ENCODE measurements at places on chromosomes 4 and X. TPM values are rescaled to one million over a fixed set of nuclear protein-coding genes. Genes with fewer than 3 reads are reported as not detected.

GRCh38 chr4:121073004-121073435 lies 685 bp upstream of the NDNF start:
- DNase-seq: no peak

VSIG1 gene
- not detected for total RNA-seq

- DNase-seq: no peak
Observed at GRCh38 chr4:36081185-36081584, 163.1 kb downstream of the ARAP2 start.

GRCh38 chrX:40949071-40949470 lies 136.2 kb upstream of the USP9X start:
- DNase-seq: no peak

MGAT4D gene
- not detected for total RNA-seq

- no peak for DNase-seq
Observed at GRCh38 chr4:135927651-135928050, 1604.6 kb downstream of the PCDH18 start.

DNA sequence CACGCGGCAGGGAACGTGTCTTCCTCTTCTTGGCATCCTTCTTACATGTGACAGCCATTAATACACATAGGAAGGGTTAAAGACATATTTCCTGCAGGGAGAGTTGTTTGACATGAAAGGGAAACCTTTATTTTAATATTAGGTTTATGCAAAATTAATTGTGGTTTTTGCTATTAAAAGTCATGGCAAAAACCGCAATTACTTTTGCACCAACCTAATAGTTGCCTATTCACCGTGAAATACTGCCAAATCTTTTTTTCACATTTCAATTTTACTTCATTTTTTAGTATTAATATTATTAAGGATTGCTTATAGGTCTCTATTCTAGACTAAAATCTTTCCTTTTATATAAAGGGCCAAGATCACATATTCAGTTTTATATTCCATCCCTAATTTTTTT lies 230.4 kb upstream of the PITX2 start:
- no peak for DNase-seq

USP17L29 gene
- not detected for total RNA-seq

CHRDL1 gene
- total RNA-seq: 248 TPM

DNA sequence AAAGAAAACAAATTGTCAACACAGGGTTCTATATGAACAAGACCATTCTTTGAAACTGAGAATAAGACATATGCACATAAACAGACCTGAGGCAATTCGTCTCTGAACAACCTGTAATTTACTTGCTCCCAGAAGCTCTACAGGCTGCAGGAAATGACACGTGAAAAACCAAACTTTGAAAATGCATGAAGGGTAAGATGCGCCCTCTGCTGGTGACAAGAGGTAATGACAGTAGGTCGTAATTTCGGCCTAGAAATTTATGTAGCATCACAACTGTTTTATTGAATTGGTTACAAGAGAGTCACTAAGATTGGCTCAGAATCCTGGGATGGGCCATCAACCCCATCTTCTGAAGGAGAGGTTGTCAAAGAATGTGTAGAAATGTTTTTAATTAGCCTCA lies 276.5 kb downstream of the PPP4R3C start:
- DNase-seq: no peak

WDR45 gene
- total RNA-seq: 73.4 TPM

USP51 gene
- total RNA-seq: 1.1 TPM

DNA sequence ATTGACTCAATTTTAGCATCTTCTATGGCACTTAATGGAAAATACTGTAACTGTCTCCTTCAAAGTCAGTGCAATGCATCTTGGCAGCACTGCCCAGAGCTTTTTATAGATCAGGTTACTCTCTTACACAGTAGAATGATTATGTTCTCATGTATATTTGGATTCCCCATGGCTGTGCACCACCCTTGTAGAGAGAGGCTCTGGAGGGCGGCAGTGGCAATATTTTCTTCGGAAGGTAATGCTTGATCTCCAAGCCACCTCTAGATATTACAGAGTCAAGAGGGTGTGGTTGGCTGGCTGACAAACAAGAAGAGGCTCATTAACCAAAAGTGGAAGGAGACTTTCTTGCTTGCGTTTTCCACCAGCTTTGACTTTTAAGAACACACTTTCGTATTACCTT lies 72.8 kb upstream of the ARSJ start:
- DNase-seq: no peak

GRCh38 chr4:145299380-145300076 lies 119.1 kb upstream of the OTUD4 start:
- DNase-seq: no peak

DNA sequence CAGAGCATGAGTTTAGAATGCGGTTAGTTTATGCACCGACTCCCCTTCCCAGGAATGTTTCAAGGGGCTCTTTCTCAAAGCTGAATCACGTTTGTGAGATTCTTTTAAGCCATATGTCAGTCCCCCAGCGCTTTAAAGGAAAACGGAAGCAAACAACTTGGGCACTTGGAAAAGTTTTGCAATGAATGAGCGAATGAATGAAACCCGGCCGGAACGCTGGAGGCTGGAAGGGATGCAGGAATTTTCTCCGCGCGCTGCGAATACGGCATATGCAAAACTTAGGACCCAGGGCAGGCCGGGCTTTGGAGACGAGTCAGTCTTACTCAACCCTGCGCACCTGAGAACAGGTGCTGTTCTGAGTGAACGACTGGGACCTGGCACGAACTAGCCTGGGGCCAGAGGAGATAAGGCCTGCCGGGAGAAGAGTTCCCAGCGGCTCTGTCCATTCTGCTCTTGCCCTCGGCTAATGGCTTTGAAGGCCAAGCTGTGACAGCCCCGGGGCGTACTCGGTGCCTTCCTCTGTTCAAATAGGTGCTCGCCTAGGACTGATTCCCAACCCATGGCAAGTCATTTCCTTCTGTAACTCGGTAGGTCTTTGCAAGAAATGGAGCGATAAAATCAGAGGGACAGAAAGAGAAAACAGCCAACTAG lies 743 bp upstream of the NRK start:
- DNase-seq: no peak

F8A3 gene
- total RNA-seq: 19.4 TPM

CXCL3 gene
- total RNA-seq: 15.1 TPM

GRCh38 chrX:134210465-134210864 lies 26.5 kb upstream of the CCDC160 start:
- DNase-seq: no peak

DNA sequence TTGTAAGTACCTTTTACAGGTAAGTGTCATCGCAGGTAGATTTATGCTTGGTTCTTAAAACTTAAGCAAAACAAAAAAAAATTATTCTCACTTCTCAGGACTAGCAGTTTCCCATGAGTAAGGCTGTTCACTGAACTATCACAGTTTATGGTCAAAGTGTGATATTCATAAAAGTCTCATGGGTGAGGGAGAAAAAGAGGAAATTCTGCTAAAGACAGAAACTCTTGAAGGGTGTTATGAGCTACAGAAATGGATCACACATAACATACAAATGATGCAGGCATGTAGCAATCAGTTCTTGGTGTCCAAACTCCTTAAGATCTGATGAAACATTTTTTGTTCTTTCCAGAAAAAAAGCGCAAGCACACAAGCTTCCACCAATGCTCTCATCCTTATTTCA lies 8.5 kb downstream of the RAB9A start:
- DNase-seq: no peak

RPA4 gene
- 1.3 TPM for total RNA-seq

DNA sequence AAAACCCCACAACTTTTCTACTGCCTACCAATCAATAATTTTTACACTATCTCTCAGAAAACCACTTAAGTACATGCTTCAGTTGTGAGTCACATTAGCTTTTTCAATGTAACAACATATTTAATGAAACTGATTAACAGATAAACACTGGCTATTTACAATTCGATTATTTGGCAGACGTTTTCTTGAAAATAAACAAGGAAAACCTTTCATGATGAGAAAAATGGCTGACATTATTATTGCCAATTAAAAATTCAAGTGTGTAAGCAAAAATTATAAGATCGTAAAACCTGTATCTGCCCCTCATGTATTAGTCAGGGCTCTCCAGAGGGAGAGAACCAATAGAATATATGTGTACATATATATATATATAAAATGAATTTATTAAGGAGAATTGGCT lies 1555.5 kb upstream of the IGFBP7 start:
- DNase-seq: no peak

NR3C2 gene
- 7.1 TPM for total RNA-seq

DNA sequence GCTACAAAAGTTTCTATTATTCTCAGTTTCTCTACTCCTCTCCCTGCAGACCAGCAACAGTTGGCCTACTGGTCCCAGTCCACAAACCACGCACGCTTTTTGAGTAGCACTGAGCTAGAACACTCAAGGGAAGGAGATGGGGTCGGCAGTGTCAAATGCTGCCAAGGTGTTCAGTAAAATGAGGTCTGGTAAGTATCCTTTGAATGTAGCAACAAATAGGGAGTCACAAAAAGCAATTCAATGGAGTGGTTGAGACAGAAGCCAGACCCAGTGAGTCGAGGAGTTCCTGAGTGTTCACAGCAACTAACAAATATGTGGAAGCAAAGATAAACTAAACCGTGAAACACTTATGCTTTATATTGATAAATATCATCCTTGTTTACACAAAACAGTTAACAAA lies 355.7 kb downstream of the MID1IP1 start:
- no peak for DNase-seq

GRCh38 chr4:8099981-8100464 lies 58.6 kb downstream of the ABLIM2 start:
- no peak for DNase-seq

EMCN gene
- 30.0 TPM for total RNA-seq

DNA sequence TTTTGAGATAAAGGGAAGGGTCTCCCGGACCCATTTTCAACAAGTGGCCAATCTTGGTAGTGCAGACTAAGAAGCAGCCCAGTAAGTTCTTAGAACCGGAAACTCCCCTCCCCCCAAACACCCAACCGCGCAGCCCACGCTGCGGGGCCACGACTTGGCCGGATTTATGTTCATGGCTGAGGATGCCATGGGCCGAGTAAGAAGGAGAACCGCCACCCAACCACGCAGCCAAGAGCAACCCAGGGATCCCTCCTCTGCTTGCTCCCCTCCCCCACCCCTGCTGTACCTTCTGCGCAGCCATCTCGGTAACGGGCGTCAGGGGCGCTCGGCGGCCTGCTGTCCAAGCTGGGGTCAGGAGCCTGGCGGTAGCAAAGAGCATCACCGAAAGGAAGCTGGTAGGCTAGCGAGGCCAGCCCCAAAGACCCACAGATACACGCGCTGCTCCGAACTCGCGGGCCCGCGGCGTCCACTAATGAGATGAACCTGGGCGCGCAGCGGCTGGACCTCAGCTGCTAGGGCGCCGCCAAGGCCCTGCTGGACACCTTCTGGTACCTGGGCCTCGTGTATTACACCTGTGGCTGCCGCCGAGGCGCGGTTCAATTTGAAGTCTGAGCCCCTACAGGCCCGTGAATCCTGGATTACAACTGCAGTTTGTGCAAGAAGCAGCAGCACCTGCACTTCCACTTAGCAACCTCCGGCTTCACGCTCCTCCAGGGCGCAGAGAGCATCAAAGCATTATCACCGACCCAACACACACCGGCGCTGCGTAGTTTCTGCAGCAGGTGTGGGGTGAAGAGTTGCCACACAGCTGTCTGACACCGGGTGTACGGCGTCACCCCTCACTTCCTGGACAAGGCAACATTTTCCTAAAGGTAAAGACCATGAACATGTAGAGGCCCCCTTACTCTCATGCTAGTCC lies 63.4 kb downstream of the NUDT10 start:
- no peak for DNase-seq

MAGEA12 gene
- total RNA-seq: not detected

C4orf36 gene
- total RNA-seq: 1.2 TPM

PLCXD1 gene
- total RNA-seq: 18.1 TPM

HSFX4 gene
- not detected for total RNA-seq

FGA gene
- not detected for total RNA-seq
